ENCODE measurements at places on chromosomes 2 and 18. TPM values are rescaled to one million over a fixed set of nuclear protein-coding genes. Genes with fewer than 3 reads are reported as not detected.

The AGXT gene
- not detected for total RNA-seq

The BOLL gene
- not detected for total RNA-seq

The HNMT gene
- 11.8 TPM for total RNA-seq

The ANKAR gene
- 10.3 TPM for total RNA-seq

The UGT1A5 gene
- total RNA-seq = not detected

The PCARE gene
- total RNA-seq = 0.11 TPM

The CFAP65 gene
- not detected for total RNA-seq

The SIX2 gene
- total RNA-seq = 0.89 TPM

The TBR1 gene
- 0.05 TPM for total RNA-seq

The ZBTB7C gene
- 8.0 TPM for total RNA-seq

The CRYBA2 gene
- total RNA-seq = not detected

The MROH2A gene
- total RNA-seq = not detected

The BIN1 gene
- total RNA-seq = 14.0 TPM

The XRCC5 gene
- total RNA-seq = 107 TPM

The NPPC gene
- total RNA-seq = 0.30 TPM

The FIGLA gene
- total RNA-seq = not detected

The LHCGR gene
- total RNA-seq = 0.24 TPM

The HS1BP3 gene
- 15.6 TPM for total RNA-seq

The SERPINB12 gene
- total RNA-seq = not detected

The ABCB11 gene
- total RNA-seq = 0.03 TPM

The CRIM1 gene
- total RNA-seq = 125 TPM

The RBM44 gene
- total RNA-seq = 0.81 TPM

The UGT1A8 gene
- total RNA-seq = not detected

The RRM2 gene
- 0.35 TPM for total RNA-seq

The KCNK3 gene
- 0.70 TPM for total RNA-seq

The SEMA4C gene
- total RNA-seq = 25.6 TPM

The PDE1A gene
- 9.6 TPM for total RNA-seq

The HOXD12 gene
- not detected for total RNA-seq

The EPC2 gene
- total RNA-seq = 27.5 TPM

The AP1S3 gene
- total RNA-seq = 0.19 TPM

The FBXO48 gene
- 0.92 TPM for total RNA-seq

All from cardiac septum (tissue), 1 donor.